ENCODE measurements at places on chromosomes 7 and 10.

- DNase-seq, result no peak
These were observed 3.0 kb upstream of the FGF8 start for GRCh38 chr10:101778781-101779543.

DNA sequence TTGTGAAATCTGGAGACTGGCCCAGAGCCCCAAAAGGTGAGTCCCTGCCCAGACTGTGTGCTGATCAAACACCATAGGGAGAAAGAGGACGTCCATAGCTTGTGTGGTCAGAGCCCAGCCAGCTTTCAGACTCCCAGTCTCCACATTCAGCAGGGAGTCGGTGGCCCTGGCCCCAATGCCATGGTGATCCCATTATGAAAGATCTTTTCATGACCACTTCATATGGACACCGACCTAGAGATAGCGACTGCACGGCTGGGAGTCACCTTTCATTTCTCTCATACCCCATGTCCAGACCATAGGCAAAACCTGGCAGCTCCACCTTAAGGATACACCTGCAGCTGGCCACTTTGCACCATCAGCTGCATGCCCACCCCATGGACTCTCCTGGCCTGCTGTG is 126.4 kb downstream of the ARHGAP22 start:
- DNase-seq, result no peak

DNA sequence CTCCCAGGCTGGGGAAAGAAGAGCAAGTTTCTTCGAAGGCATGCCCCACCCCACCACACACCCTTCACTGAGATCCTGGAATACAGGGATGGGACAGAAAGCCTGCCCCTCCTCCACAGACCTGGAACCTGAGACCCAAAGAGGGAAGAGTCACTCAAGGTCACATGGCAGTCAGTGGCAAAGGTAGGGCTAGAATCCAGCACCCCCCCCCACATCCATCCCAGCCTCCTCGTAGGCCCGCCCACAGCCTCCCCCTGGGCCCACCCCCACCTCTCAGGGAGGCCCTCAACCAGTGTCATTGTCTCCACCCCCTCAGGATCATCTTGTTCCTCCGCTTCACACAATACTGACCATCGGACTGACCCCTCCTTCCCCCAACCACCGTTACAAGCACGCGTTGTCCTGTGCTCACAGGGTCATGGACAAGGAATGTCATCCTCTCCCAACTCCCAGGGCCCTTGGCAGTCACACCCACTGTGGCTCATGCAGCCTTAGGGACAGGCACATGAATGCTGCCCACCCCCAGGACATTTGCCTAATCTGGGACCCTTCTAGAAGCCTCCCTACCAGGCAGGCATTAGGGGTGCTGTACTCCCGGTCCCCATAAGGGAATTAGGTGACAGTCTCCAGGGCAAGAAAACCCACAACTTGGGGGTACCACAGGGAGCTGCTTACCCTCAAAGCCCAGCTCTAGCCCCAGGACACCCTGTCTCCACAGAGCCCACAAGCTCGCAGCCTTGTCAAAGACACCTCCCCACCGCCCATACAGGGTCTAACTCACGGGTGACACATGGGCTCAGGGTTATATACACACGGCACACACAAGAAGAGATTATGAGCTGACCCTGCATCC is 1.4 kb downstream of the KCNH2 start:
- peak; percentile 33 for DNase-seq

GRCh38 chr7:149736478-149737360 is 36.7 kb downstream of the ZNF467 start:
- DNase-seq, result no peak

- no peak for DNase-seq
These were observed 227.3 kb upstream of the SP8 start for GRCh38 chr7:21013765-21014539.

- DNase-seq, result no peak
These were observed 22.0 kb upstream of the OPALIN start for GRCh38 chr10:96380821-96381220.

DNA sequence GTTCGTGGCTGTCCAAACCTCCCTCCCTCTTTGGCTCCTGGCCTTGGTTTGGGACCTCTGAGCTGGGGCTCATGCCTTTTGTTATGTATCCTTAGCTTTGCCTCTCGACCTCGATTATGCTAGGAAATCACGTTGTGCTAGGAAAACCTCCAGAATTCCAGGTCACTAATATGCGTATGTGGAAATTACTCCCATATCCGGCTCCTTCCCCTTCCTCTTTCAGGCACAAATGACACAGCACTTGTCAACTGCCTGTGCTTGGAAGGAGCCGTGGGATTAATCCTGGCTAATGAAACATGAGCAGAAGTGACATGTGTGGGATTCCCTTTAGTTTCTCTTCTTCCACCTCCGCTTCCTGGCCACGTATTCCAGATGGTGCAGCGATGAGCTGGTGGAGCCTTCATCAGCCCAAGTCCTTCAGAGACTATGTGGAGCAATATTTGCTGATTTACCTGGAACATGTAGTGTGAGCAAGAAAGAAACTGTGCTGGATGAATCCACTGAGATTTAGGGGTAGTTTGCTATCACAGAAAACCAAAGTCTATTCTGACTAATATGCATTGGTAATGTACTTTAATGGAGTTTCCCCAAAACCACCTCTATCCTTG is 149.2 kb downstream of the REEP3 start:
- peak; percentile 5 for DNase-seq

GRCh38 chr7:142196066-142196840 is 61.6 kb downstream of the PRSS58 start:
- DNase-seq, result no peak

DNA sequence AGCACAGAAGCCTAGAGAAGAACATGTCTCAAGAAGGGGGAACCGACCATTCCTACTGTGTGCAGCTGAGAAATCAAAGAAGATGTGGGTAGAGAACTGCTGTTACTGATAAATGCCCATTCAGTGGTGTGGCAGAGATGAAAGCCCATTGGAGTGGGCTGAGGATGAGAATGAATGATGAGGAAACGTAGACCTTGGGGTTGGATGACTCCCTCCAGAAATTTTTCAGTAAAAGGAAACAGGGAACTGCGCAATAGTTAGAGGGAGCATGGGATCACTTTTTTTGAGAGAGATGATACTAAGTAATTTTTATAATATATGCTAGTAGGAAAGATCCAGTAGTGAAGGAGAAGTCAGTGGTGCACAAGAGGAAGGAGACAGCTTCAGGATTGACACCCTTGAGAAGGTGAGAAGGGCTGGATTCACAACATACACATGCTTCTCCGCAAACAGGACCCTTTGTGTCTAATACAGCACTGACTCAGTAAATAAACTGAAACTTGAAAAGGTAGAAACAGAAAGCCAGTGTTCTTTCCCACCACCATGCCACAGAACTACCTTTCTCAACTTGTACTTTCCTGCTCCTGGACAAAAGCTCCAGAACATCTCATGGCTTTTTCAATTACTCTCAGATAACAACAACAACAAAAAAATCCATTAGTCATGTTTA is 104.7 kb upstream of the IL6 start:
- DNase-seq, result no peak

DNA sequence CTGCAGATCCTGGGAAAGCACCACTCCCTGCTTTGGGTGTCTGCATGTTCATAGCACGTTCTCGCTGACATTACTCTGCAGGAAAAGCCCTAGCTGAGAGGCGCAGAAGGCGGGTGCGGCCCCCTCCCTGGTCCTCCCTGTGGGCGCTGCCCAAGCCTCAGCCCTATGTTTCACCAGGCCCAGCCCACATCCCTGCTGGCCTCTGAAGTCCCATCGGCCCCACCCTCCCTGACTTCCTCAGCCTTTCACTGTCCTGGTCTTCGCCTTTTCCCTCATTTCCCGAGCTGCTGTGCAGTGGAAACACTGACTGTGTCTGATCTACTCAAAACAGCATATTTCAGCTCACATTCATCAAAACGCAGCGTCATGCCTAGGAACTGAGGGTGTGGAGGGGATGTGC is 36.3 kb upstream of the DIP2C start:
- no peak for DNase-seq

DNA sequence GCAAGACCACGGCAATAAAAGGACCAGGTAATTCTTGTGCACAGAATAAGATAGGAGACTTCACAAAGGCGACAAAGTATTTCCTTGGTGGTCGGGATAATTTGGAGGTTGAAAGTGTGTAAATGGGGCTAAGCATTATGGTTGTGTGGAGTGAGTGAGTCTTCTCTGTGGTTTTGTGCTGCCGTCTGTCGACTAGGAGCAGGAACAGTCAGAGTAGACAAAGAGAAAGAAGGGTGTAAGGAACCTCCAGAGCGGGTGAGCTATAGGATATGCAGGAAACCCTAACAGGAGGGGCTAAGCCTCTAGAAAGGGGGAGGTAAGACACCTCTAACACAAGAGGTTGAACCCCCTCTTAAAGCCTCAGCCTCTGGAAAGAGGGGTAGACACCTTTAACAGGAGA is 201.6 kb downstream of the SH2D4B start:
- no peak for DNase-seq

DNA sequence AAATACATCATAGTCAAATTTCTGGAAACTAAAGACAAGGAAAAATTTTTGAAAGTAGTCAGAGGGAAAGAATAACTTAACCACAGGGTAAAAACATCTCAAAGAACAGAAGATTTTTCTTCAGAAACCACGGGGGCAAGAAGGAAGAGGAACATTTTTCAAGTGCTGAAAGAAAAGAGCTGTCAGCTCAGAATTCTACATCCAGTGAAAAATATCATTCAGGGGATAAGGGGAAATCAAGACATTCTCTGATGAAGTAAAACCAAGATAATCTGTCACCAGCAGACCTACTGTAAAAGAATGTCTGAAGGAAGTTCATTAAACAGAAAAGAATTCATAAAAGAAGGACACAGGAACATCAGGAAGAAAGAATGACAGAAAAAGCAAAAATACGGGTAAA is 111.2 kb upstream of the TMEM72 start:
- no peak for DNase-seq

DNA sequence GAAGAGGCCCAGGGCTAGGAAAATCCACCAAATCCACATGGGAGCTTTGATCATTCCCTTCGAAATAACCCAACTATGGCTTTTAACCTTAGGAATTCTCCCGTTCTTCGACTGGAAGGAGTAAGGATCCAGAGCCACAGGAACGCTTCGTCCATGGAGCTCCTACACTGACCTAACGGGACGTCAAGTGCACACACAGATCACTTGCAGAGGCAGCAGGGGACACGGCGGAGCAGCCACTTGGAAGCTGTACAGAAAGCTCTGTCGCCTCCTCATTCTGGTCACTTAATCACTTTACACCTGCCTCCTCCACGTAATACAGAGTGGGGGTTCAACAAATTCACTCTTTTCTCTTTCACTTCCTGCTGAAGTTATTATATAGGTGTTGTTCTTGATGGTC is 43.9 kb downstream of the RSU1 start:
- no peak for DNase-seq

DNA sequence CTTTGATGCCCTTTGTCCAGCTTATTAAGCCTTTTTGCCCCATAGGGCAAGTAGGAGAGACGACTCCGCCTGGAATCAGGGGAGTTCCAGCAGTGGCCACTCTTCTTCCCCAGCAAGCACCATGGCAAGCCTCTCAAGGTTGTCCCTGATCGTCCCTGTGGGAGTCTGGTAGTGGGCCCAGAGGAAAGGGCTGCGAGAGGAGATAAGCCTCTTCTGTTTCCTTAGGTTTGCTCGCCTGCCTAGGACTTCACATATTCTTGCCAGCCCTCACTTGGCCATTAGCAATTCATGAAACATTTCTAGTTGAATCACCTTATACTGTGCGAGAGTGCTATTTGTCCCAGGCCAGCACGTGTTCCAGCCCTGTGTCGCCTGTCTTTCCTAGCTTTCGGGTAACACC is 47.8 kb upstream of the CPN1 start:
- no peak for DNase-seq

- no peak for DNase-seq
These were observed 69.0 kb upstream of the GDF10 start for GRCh38 chr10:47230957-47231356.

DNA sequence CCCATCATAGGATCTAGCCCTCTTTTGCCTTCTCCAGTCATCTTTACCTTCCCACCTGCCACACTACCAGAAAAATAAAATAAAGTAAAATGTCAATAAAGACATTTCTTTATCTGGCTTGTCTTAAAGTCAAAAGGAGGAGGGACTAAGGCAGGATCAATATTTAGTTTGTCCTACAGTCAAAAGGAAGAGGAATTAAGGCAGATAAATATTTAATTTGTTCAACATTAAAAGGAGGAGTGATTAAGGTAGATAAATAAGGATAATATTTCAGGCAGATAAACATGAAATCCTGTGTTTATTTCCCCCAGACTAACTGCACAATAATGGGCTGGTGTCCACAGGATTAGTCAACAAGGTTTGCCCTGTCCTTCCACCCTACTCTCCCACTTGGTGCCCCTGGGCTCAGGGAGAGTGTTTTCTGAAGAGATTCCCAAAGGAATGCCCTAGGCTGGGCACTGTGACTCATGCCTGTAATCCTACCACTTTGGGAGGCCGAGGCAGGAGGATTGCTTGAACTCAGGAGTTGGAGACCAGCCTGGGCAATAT is 18.3 kb upstream of the MSMB start:
- DNase-seq, result no peak

GRCh38 chr7:143299346-143299745 is 11.2 kb downstream of the CASP2 start:
- DNase-seq, result no peak

GRCh38 chr10:123995461-123996131 is 97.8 kb downstream of the CHST15 start:
- no peak for DNase-seq

GRCh38 chr7:52639126-52639525 is 396.3 kb upstream of the POM121L12 start:
- no peak for DNase-seq

GRCh38 chr10:43263551-43264343 is 3.1 kb downstream of the RASGEF1A start:
- no peak for DNase-seq

DNA sequence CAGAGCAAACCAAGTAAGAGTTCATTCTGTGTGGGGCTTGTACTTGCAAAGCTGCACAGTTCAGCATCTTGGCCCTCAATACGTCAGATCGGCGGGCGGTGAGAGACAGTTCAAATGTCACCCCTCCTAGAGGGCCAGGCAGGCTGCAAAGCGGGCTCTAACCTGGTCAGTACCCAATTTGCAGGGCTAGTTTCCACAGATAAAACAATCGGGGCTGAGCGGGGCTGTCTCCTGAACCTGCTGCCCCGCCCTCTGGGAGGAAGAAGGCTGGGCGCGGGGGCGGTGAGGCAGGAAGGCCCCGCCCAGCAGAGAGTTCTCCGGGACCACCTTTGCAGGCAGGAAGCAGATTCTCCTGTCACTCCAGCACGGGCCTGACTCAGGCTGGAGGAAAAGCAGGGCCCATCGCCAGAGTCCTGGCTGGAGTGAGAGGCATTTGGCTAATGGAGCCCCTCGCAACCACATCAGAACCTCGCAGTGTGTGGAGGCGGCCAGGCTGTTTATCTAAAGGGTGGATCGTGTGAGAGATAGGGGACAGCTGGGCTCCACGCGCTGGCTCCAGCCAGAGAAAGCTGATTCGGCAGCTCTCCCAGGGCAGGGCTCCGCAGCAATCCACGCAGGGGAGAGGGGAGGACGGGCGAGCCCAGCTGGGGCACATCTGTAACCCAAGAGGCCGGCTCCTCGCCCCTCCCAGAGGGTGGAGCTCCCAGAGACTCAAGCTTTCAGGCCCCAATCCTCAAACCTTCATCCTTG is 83.1 kb downstream of the SH3PXD2A start:
- DNase-seq, result peak; percentile 68
